Kasumi-1 (cell line): ENCODE measurements at places on chromosomes 2 and 18.

GRCh38 chr2:172710584-172711047 is 25.0 kb upstream of the RAPGEF4 start:
- peak; percentile 57 for DNase-seq

DNA sequence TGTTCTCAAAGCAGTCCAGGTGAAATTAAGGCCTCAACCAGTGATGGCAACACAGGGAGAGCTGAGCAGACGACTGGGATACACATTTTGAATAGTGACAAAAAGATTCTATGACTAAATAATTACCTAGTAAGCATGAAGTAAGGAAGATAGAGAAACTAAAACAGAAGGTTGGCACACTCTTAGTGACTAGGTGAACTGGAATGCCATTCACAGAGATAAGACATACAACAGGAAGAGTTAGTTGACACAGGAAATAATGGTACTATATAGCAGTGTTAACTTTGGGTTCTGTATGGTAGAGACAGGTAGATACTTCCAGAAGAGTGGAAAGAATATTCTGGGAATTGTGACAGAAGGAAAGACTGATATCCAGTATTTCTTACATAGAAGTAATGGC is 181.8 kb upstream of the NT5C1B start:
- no peak for DNase-seq

DNA sequence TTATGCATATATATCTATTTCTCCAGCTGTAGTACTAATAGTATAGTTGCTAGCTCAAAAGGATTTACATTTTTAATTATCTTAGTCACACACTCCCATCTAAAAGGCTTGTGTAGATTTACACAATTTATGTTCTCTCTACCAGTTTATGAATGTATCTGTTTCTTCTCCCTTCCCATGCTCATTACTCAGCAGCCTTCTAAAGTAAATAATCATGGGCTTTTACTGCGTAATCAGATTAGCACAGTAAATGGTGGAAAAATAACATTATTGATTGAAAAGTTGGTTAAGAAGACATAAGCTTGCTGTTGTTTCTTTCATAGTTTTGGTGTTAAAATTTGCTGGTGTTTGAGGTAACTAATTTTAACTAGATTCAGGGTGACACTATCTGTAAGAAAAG is 81.8 kb downstream of the PTPN4 start:
- no peak for DNase-seq

DNA sequence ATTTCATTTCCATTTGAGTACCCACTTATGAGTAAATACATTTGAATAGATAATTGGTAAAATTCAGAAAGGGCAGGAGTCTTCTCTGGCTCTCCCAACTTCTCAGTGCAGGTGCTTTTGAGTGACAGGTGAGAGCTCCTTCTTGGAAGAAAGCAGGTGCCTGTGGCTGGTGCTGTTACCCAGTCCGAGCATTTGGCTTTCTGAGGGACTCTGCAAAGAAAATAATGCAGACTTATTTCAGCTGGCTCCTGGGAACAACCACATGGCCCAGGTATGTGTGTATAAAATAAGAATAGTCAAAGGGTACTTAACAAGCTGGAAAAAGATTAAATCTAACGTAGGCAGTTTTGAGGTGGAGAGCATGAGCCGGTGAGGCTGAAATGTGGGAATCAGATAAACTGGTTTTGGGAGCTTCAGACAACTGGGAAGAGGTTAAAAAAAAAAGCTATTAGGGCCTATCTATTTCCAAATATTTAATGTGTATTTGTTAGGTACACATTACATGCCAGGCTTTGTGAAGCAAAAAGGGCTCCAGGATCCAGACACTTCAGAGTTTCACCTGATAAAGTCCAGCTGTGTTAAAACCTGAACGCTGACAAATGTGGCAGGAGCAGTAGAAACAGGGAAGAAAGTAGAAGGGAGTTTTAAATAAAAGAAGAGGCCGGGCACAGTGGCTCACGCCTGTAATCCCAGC is 20.6 kb downstream of the ZNF236 start:
- DNase-seq: no peak

- no peak for DNase-seq
Measured at GRCh38 chr18:55116863-55117262, 157.6 kb upstream of the CCDC68 start.

DNA sequence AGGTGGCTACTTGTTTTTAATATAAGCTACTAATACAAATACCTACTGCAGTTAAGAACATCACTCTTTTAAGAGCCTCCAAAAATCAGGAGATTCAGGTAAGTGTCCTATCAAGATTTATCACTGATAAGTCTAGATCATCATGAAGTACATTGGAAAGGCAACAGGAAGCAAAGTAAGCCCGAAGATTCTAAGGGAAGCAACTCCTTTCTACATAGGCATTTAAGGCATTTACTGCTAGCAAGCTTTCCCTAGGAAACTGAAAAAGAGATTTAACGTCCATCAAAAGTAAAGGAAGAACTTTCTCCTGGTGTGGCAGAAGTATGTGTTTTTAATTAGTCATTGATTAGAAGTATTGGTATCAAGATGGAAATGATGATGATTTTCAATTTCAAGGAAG is 3.7 kb downstream of the STK17B start:
- no peak for DNase-seq

GRCh38 chr18:22545066-22545760 is 127.5 kb upstream of the CTAGE1 start:
- DNase-seq: no peak

GRCh38 chr18:75912829-75913228 is 485.3 kb upstream of the SMIM21 start:
- DNase-seq: no peak

GRCh38 chr2:189521699-189522434 is 58.7 kb downstream of the SLC40A1 start:
- DNase-seq: no peak

GRCh38 chr2:136128905-136129304 is 11.0 kb upstream of the CXCR4 start:
- DNase-seq: no peak

- no peak for DNase-seq
Measured at GRCh38 chr18:4360221-4360715, 94.8 kb downstream of the DLGAP1 start.
